ENCODE measurements at places on chromosomes 1 and 21.

DNA sequence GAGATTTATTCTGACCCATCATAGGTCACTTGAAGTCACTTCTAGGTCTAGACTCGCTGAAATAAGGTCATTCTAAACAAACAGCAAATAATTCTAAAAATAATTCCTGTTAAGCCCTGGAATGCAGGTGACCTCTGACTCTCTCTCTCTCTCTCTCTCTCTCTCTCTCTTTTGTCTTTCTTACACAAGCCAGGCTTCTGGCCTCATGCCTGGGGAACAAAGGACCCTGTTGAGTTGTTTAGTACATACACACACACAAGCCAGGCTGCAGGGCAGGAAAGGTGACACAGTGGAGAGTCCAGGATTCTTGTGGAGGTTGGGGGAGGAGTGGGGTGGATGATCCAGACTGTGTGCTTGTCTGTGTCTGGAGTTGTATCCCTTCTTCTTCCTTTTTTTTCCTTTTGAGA is 4.0 kb upstream of the MEX3A start:
- DNase-seq, result peak; percentile 63

- peak; percentile 75 for DNase-seq
Measured at GRCh38 chr1:35726450-35727433, 8.1 kb upstream of the C1orf216 start.

- no peak for DNase-seq
Measured at GRCh38 chr21:26225046-26225445, 54.5 kb upstream of the APP start.

DNA sequence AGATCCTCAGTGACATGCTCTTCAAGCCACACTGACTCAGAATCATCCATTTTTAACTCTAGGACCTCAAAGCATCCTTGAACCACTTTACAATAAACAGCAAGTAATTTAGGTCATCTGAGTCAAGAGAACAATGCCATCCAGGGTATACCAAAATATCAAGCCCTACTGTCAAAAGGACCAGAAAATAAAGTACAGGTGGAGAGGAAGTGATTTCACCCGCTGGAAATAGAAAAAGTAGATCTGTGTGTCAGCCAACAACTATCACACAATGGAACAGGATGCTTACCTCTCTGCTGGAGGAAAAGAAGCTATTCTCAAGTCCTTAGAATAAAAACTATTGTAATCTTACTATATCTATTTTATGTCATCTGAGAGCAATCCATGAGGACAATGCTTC is 37.0 kb downstream of the RERE start:
- no peak for DNase-seq

DNA sequence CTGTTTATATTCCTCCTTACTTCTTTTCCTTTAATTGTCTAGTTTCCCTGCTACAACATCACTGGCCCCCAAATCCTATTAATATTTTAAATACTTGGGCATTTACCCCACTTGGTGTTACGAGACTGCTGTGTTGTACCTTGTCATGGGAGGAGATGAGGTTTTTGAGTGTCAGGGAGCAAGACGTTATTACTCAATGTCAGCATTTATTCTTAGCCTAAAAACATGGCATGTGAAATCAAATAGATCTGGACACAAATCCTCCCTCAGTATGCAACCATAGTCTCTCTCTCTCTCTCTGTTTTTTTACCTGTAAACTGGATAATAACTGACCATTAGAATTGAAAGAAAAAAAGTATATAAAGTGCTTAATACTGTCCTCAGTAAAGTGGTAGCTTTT is 4.6 kb downstream of the LRRC8B start:
- no peak for DNase-seq

DNA sequence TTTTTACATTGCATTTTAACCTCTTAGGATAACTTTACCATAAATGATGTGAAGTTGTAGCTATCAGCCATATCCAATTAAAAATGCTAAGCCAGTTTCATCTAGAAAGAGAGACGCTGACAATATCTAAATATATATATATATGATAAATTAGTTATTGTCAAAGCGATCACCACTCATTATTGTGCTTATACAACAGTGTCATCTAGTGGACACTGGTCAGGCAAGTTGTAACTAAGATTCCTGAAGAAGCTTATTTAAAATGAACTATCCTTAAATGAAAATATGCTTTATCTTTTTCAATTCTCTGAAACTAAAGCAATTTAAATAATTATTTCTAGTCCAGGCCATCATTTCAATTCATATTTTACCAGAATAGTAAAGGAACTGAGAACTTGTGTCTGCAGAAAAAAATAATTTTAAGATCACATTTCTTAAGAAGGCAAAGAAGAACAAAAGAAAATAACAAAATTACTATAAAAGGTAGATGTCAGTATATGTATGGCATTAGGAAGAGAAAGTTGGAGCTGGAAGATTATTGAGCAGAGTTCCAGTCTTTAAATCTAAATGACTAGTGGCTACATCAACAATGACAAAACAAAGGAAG is 193.3 kb upstream of the SNX7 start:
- DNase-seq, result peak; percentile 87

- no peak for DNase-seq
Measured at GRCh38 chr1:25809283-25809926, 9.4 kb downstream of the SELENON start.

DNA sequence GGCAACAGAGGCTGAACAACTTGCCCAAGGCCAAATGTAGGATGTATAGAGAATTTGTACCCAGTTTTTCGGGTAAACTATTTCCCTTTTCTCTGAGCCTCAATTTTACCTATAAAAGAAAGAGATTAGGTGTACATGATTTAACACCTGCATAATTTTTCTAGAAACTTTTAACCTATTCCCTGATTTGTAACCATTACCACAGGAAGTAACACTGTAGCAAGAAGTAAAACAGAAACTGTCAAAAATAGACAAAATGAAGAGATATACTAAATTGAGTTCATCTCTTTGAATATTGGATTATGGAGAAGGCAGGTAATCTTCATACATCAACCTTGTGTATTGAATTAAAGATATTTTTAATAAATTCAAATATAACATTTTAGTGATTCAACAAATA is 136.2 kb downstream of the ZC3H11B start:
- DNase-seq, result no peak
